Mammary microvascular endothelial cell (primary cell): ENCODE measurements at places on chromosomes 12 and 14. TPM values are rescaled to one million over a fixed set of nuclear protein-coding genes. Genes with fewer than 3 reads are reported as not detected.

The CNTN1 gene
- total RNA-seq = not detected in 2 replicates

The ACOT6 gene
- total RNA-seq = not detected in 2 replicates

The DCAF4 gene
- total RNA-seq = 15.7 and 17.1 TPM in 2 replicates

The HNRNPA1 gene
- 494 and 584 TPM in 2 replicates for total RNA-seq

The GNB3 gene
- total RNA-seq = 0.10 and 0.20 TPM in 2 replicates

The INHBC gene
- total RNA-seq = not detected in 2 replicates

The TDP1 gene
- 28.5 and 35.9 TPM in 2 replicates for total RNA-seq

The DIO3 gene
- not detected in 2 replicates for total RNA-seq

The KRT73 gene
- total RNA-seq = not detected in 2 replicates

The SLCO1C1 gene
- total RNA-seq = not detected in 2 replicates

The CLEC2A gene
- total RNA-seq = not detected in 2 replicates

The C14orf180 gene
- total RNA-seq = not detected in 2 replicates

The LALBA gene
- not detected in 2 replicates for total RNA-seq

The GPN3 gene
- 26.9 and 39.4 TPM in 2 replicates for total RNA-seq

The PLXNC1 gene
- 0.80 and 1.6 TPM in 2 replicates for total RNA-seq

The MIP gene
- not detected in 2 replicates for total RNA-seq

The TAS2R42 gene
- not detected in 2 replicates for total RNA-seq

The DUSP6 gene
- 98.1 and 105 TPM in 2 replicates for total RNA-seq

The CCDC177 gene
- not detected in 2 replicates for total RNA-seq

The RIMBP2 gene
- total RNA-seq = not detected in 2 replicates

The GYS2 gene
- not detected in 2 replicates for total RNA-seq

The ANKS1B gene
- total RNA-seq = 0.13 TPM in 1 of 2 replicates, not detected in the other

The CCDC184 gene
- not detected in 2 replicates for total RNA-seq

The TMEM30B gene
- total RNA-seq = 0.10 and 0.20 TPM in 2 replicates

The SCNN1A gene
- 0.87 TPM in 1 of 2 replicates, not detected in the other for total RNA-seq

The KRT81 gene
- 0.20 and 0.67 TPM in 2 replicates for total RNA-seq

The NDUFA9 gene
- total RNA-seq = 93.7 and 104 TPM in 2 replicates

The CFAP54 gene
- 3.7 and 4.2 TPM in 2 replicates for total RNA-seq

The GPR84 gene
- total RNA-seq = not detected in 2 replicates

The OLR1 gene
- not detected in 2 replicates for total RNA-seq

The CATSPERB gene
- total RNA-seq = under 0.01 TPM in 1 of 2 replicates, not detected in the other

The PMEL gene
- total RNA-seq = 0.69 TPM in 1 of 2 replicates, not detected in the other

The NPAS3 gene
- total RNA-seq = 0.10 TPM in 1 of 2 replicates, not detected in the other
